Stimulated activated naive CD8-positive, alpha-beta T cell treated with anti-CD3 and anti-CD28 coated beads, Interleukin-15, amount 100 ng/mL, for 72 hours (primary cell): ENCODE measurements at places on chromosomes 7 and 10.

DNA sequence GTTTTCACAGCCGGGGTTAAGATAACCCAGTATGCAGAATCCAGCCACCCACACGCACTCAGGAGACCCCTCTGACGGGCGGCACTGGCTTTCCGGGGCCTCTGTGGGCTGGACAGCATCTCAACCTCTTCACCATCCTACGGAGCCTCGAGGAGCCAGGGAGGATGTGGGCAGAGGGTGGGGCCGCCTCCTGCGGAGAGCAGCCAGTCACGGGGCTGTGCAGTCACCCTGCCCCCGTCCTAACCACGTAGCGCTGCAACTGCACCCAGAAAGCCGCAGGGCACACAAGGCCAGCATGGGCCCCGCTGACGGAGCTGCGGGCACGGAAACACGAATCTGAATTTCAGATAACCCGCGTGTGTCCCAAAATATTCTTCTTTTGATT, 270.3 kb downstream of the ELFN1 start:
- DNase-seq = peak; percentile 87

- DNase-seq = no peak
These were observed 167.7 kb downstream of the SEMA3D start for GRCh38 chr7:85019176-85019575.

GRCh38 chr7:92624298-92624996, 34.3 kb upstream of the FAM133B start:
- DNase-seq = no peak

GRCh38 chr7:129947049-129947448, 5.7 kb downstream of the UBE2H start:
- no peak for DNase-seq

GRCh38 chr10:101481256-101481655, 106.8 kb downstream of the POLL start:
- DNase-seq = no peak

GRCh38 chr10:33653584-33654367, 319.3 kb upstream of the NRP1 start:
- no peak for DNase-seq
